ENCODE measurements at places on chromosomes 1 and 21. TPM values are rescaled to one million over a fixed set of nuclear protein-coding genes. Genes with fewer than 3 reads are reported as not detected.

DNA sequence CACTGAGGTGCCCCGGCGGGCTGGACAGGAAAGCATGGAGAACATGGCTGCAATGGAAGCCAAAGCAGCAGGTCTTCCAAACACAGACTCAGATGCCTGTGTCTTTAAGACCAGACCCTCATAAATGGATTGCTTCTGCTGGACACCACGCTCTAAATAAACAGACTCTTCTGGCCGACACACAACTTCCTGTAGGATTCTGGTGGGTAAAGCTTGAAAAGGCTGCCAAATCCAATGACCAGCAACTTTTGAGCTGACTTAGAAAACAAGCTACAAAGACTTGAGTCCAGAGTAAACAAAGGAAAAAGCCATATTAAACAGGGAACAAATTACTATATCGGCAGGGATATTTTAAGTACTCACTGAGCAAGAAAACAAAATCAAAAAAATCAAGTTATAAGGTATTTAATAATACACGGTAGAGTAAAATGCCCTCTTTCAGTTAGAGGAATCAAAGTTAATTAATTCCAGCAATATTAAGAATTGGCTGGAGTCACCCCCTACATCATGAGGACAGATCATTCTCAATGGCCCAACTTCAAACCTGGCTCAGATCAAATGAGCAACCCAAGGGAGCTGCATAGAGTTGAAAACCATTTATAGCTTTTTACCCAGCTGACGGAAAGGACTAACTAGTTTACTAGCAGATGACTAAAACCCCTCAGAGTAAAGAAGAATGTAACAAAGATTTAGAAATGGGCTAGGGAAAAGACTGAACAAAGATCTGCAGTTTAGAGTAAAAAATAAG lies 102.4 kb downstream of the TGFBR3 start:
- no peak overlapping the region for H3K4me3 ChIP-seq
- no peak for DNase-seq
- peak overlapping the region; percentile 36 for H3K27ac ChIP-seq
- H3K27me3 ChIP-seq = no peaks in the 10 kb centered on the region
- no peaks in the 10 kb centered on the region for H3K36me3 ChIP-seq

DNA sequence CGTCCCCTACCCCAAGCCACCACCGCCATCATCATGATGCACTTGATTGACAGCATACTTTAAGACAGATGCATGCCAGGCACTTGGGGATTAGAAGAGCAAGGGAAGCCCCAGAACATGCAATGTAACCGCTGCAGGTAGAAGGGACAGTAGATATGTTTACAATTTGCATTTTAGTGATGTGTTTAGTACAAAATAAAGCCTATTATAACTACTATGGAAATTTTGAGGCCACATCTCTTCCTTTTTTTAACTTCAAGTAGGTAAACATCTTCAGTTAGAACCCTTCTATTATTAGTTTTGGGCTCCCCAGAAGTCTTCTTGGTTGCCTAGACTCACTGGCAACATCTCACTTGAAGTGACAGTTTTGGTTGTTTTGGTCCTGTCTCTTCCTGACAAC lies 25.3 kb downstream of the CR1L start:
- no peaks in the 10 kb centered on the region for H3K36me3 ChIP-seq
- no peak for DNase-seq
- no peak overlapping the region for H3K27ac ChIP-seq
- H3K27me3 ChIP-seq = peaks cover 26% of the 10 kb centered on the region

The SLC1A7 gene
- total RNA-seq = 0.06 TPM

The BCAR3 gene
- total RNA-seq = 10.4 TPM

The OPTC gene
- total RNA-seq = not detected

The NR1I3 gene
- total RNA-seq = not detected

DNA sequence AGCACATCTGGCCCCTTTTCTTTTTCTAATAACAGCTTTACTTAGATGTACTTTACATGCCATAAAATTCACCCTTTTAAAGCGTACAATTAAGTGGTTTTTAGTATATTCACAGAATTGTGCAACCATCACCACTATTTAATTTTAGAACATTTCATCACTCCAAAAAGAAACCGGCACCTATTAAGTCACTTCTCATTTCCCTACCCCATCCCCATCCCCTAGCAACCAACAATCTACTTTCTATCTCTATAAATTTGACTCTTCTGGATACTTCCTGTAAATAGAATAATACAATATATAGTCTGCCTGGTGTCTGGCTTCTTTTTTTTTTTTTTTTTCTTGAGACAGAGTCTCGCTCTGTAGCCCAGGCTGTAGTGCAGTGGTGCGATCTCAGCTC lies 59.5 kb upstream of the ENAH start:
- no peak overlapping the region for H3K27ac ChIP-seq
- DNase-seq = no peak
- H3K4me3 ChIP-seq = no peak overlapping the region
- H3K27me3 ChIP-seq = no peaks in the 10 kb centered on the region
- no peaks in the 10 kb centered on the region for H3K36me3 ChIP-seq

GRCh38 chr1:53308506-53308905 lies 19.4 kb downstream of the LRP8 start:
- no peak overlapping the region for H3K27ac ChIP-seq
- H3K4me3 ChIP-seq = no peak overlapping the region
- peaks cover 89% of the 10 kb centered on the region for H3K4me1 ChIP-seq
- no peaks in the 10 kb centered on the region for H3K27me3 ChIP-seq
- no peak for DNase-seq
- peaks cover 55% of the 10 kb centered on the region for H3K36me3 ChIP-seq

The LTN1 gene
- total RNA-seq = 59.8 TPM

GRCh38 chr1:28470146-28470545 lies 35.7 kb upstream of the RCC1 start:
- no peak overlapping the region for H3K27ac ChIP-seq
- no peaks in the 10 kb centered on the region for H3K4me1 ChIP-seq
- no peaks in the 10 kb centered on the region for H3K27me3 ChIP-seq

The MPC2 gene
- 48.3 TPM for total RNA-seq

DNA sequence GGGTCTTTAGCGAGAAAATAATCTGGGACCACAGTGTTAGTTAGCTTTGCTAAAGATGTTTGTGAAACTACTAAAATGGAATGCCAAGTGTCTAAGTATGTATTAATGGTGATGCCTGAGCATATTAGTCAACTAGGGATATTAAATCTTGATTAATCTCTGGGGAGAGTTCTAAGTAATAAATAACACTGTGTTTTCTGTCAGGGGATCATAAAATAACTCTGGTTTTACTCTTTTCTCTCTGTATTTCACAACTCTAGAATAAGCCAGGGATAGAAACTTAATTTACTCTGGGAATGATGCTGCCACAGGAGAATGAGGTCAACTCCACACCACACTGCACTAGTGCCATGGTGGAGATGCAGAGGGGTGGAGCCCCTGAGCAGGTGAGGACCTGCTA lies 399.2 kb downstream of the PTBP2 start:
- no peaks in the 10 kb centered on the region for H3K36me3 ChIP-seq
- H3K27ac ChIP-seq = no peak overlapping the region
- H3K27me3 ChIP-seq = no peaks in the 10 kb centered on the region
- no peak overlapping the region for H3K4me3 ChIP-seq
- H3K4me1 ChIP-seq = no peaks in the 10 kb centered on the region

DNA sequence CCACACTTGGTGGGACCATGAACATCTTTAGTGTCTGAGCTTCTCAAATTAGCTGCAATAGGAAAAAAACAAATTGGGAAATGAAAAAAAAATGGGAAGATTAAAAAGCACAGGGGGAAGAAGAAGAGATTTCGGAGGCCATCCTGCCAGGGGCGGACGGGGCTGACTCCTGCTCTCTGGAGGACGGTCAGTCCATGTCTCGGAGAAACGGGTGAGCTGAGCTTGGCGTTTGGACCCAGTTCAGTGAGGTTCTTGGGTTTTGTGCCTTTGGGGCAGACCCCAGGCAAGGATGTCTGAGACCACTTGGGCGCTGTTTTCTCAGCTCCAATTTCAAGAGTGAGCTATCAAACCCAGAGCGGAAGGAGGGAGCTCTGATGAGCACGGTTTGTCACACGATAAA lies 123.9 kb downstream of the PRDM2 start:
- peaks cover 6% of the 10 kb centered on the region for H3K4me1 ChIP-seq
- no peak for DNase-seq
- H3K36me3 ChIP-seq = peaks cover 34% of the 10 kb centered on the region
- no peaks in the 10 kb centered on the region for H3K27me3 ChIP-seq

The MRPS6 gene
- total RNA-seq = 40.8 TPM

The CD52 gene
- total RNA-seq = 1.4 TPM

GRCh38 chr1:61442544-61442943 lies 282.4 kb downstream of the TM2D1 start:
- no peak for DNase-seq
- no peak overlapping the region for H3K27ac ChIP-seq
- no peaks in the 10 kb centered on the region for H3K27me3 ChIP-seq
- no peaks in the 10 kb centered on the region for H3K36me3 ChIP-seq

The TRABD2B gene
- 1.9 TPM for total RNA-seq

DNA sequence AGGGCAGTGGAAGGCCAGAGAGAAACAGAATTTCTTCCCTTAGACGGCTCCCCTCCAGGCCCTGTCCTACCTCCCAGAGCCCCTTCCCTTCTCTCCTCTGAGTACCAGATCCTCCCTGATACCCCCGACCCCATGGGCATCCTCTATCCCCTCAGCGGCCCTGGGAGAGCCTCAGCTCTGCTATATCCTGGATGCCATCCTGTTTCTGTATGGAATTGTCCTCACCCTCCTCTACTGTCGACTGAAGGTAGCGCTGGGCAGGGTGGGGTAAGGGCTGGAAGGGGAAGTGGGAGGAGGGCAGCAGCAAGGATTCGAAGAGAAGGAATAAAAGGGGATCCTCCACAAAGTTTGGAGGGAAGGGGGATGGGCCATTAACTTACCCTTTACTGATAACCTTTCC lies 2.7 kb downstream of the FCER1G start:
- no peak for DNase-seq
- no peak overlapping the region for H3K4me3 ChIP-seq
- no peaks in the 10 kb centered on the region for H3K4me1 ChIP-seq
- H3K36me3 ChIP-seq = peaks cover 24% of the 10 kb centered on the region
- no peaks in the 10 kb centered on the region for H3K27me3 ChIP-seq

- DNase-seq = no peak
- no peak overlapping the region for H3K27ac ChIP-seq
- no peak overlapping the region for H3K4me3 ChIP-seq
- H3K4me1 ChIP-seq = no peaks in the 10 kb centered on the region
Observed at GRCh38 chr1:178862864-178863263, 8.0 kb downstream of the ANGPTL1 start.

The TCEANC2 gene
- total RNA-seq = 9.3 TPM

- DNase-seq = no peak
- no peaks in the 10 kb centered on the region for H3K4me1 ChIP-seq
- H3K36me3 ChIP-seq = no peaks in the 10 kb centered on the region
- no peak overlapping the region for H3K4me3 ChIP-seq
Observed at GRCh38 chr1:236677641-236678235, 8.6 kb upstream of the ACTN2 start.

- H3K27ac ChIP-seq = no peak overlapping the region
- H3K36me3 ChIP-seq = no peaks in the 10 kb centered on the region
- H3K4me1 ChIP-seq = no peaks in the 10 kb centered on the region
- no peak for DNase-seq
- no peak overlapping the region for H3K4me3 ChIP-seq
Observed at GRCh38 chr1:45843474-45843905, 40.1 kb downstream of the MAST2 start.

The SLC6A9 gene
- 22.3 TPM for total RNA-seq

- no peak for DNase-seq
- H3K36me3 ChIP-seq = peaks cover 2% of the 10 kb centered on the region
- H3K4me3 ChIP-seq = no peak overlapping the region
- no peak overlapping the region for H3K27ac ChIP-seq
- no peaks in the 10 kb centered on the region for H3K27me3 ChIP-seq
Observed at GRCh38 chr1:231236208-231236591, 4.8 kb upstream of the GNPAT start.

The SCAMP3 gene
- total RNA-seq = 26.3 TPM

DNA sequence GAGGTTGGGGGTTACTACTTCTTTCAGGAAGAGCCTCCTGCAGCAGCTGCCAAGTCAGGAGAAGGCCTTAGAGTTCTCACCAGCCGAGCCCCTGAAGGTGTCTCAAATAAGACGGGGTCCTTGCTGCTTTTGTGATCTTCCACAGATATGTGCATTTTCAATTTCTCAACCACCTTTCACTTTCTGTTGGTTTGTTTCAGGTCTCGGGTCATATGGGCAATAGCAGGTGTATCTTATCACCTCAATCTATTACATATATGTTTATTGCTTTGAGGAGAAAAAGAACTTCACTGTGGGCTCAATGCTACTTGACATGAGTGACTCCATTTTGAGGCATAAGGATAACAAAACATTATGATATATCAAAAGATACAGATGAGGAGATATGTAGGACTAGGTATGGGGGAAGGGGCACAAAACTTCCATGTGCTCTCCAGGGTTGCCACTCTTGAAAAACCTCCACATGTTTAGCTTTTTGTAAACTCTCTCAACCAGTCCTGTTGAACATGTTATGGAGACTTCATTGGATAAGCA lies 1171.4 kb upstream of the ADGRL2 start:
- no peak overlapping the region for H3K27ac ChIP-seq
- no peaks in the 10 kb centered on the region for H3K4me1 ChIP-seq
- no peaks in the 10 kb centered on the region for H3K36me3 ChIP-seq
- no peak for DNase-seq
- H3K27me3 ChIP-seq = no peaks in the 10 kb centered on the region

DNA sequence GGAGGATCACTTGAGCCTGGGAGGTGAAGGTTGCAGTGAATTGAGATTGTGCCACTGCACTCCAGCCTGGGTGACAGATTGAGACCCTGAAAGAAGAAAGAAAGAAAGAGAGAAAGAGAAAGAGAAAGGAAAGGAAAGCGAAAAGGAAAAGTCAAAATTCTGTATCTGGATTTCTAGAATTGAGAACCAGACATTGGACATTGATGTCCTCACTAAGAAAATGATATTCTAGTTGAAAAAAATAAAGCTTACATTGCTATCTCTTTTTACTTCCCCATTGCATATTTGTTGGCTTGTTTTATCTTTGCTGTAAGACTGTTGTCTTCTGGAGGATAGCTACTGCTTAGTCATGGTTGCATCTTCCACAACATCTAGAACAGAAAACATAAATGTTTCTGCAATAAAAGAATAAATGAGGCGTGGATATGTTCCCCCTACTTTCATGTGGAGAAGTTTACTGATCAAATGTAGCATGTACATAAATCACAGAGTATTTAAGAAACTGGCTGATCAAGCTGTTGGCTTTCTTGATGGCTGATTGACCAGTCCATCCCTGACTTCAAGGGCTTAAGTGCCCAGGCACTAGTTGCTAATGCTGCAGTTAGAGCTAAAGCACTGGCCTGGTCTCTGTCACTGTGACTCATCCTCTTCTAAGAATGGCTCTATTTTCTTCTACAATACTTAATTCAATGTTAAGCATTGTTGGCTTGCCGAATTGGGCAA lies 17.7 kb downstream of the CD53 start:
- H3K4me1 ChIP-seq = no peaks in the 10 kb centered on the region
- DNase-seq = no peak
- H3K4me3 ChIP-seq = no peak overlapping the region
- H3K27ac ChIP-seq = no peak overlapping the region
- no peaks in the 10 kb centered on the region for H3K36me3 ChIP-seq

Measured in spinal cord (tissue), 10 donors.